ENCODE measurements at places on chromosomes 6 and 20.

DNA sequence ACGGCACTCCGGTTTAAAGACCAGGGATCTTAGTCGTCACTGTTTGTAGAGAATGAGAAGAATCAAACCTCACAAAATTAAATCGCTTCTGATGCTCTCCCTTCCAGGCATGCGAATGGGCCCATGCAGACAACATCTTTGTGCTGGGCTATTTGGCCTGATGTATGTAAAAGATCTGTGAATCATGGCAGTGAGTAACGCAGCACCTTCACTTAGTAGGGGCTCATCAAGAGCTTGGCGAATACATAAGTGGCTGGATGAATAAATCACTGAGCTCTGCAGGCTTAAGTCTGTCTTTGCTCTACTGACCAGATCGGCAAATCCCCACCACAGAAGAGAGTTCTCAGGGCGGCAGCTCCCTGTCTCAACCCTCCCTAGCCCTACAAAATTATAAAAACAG lies 44.8 kb upstream of the AFDN start:
- DNase-seq: no peak

- no peak for DNase-seq
Measured at GRCh38 chr20:62212299-62212698, 7.8 kb downstream of the HRH3 start.

DNA sequence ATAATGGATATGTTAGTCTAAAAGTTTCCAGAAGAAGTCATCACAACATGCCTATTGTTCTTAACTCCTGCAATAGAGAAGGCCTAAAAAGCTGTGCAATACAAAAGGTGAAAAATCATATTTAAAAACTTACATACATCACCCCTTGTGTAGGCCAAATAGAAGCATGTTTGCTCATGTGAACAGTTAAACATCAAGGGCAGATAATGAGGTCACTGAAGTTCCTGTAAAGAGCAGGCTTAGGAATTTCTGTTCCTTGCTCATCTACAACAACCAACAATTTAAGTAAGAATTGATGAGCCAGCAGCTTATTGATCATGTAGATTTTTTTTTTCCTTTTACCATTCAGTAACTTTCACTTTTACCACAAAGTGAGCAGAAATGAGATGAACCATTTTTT lies 7.5 kb upstream of the NUP153 start:
- no peak for DNase-seq

DNA sequence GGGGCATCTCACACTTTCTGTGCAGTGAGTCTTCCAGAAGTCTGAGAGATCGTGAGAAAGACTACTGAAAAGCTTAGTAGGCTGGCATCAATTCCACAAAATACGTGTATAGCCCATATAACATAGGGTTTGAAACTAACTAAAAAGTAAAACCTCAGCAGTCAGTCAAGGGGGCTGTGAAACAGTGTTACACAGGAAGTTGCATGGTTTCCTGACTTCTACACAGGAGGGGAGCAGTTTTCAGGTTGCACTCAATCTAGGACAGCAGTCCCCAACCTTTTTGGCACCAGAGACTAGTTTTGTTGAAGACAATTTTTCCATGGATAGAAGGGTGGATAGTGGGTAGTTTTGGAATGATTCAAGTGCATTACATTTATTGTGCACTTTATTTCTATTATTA lies 4.7 kb upstream of the LY86 start:
- no peak for DNase-seq

DNA sequence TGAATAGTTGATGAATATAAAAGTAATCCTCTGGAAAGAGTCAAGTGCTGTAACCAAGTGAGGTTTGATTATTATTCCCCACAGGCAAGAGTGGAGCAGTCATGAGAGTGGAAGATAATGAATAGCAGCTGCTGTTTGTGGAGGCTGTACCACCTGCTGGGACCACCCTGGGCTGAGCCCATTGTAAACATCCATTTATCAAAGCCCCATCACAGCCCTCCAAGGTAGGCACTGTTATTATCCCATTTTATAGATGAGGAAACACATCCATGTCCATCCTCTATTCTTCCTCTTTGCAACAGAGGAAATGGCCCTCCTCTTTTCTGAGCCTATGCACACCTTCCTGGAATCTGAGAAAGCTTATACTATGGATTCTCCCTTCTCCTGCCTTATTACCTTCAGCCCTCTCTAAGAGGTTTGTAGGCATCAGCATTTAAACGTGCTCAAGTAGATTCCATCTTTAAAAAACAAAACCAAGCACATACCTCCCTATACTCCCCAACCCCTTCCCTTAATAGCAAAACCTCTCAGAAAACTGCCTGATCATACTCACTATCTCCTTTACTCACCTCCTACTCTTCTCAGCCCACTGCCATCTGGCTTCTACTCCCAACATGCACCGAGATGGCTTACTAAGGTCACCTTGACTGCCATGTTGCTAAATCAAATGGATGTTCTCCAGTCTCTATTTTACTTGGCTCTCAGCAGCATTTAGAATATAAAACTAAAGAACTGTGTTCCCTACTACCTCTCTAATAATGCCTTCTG lies 37.1 kb downstream of the CDH22 start:
- DNase-seq: no peak

DNA sequence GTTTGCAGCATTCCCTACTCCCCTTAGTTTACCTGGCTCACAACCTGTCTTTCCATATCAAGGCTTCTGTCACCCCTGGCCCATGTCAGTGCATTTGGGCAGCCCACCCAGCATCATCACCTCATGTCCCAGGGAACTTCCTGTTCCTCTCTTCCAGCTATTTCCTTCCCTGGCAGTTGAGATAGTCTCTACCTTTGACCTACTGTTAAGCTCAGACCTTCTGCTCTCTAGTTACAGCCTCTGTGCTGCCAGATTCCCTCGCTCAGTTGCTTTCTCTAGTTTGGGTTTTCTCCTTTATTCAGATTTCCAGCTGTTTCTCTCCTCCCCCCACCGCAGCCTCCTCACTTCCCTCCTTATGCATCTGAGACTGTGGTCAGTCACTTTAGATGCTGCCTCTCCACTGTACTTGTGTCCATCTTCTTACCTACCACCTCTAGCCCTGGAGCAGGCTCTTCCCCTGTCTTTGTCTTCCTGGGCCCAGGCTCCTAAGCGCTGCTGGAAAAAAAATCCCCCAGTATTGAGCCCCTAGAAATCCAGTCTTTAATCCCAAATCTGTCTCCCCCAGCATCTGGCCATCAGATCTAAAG lies 16.3 kb downstream of the PTPN1 start:
- no peak for DNase-seq

- no peak for DNase-seq
Measured at GRCh38 chr6:69784595-69785377, 12.0 kb downstream of the LMBRD1 start.
